ENCODE measurements at places on chromosomes 6 and 20. TPM values are rescaled to one million over a fixed set of nuclear protein-coding genes. Genes with fewer than 3 reads are reported as not detected.

EPHA7 gene
- 6.2 TPM for total RNA-seq

OR2B6 gene
- not detected for total RNA-seq

TLDC2 gene
- total RNA-seq, result not detected

HMGCLL1 gene
- 1.2 TPM for total RNA-seq

KIAA0408 gene
- total RNA-seq, result 0.51 TPM

GRM1 gene
- 8.5 TPM for total RNA-seq

ATP6V1G2 gene
- total RNA-seq, result 2.6 TPM

SCAND1 gene
- 49.5 TPM for total RNA-seq

EBF4 gene
- 4.8 TPM for total RNA-seq
